ENCODE measurements at places on chromosomes 5 and 9. TPM values are rescaled to one million over a fixed set of nuclear protein-coding genes. Genes with fewer than 3 reads are reported as not detected.
A peak's percentile ranks its signal among the peaks of the same experiment; 100 is the strongest.

Gene UBAP2
- 31.6 TPM for total RNA-seq

Gene DMGDH
- 2.1 TPM for total RNA-seq

Gene MTAP
- total RNA-seq, result 28.5 TPM

Gene SLCO6A1
- total RNA-seq, result not detected

Gene MED7
- 9.7 TPM for total RNA-seq

Gene ARHGEF28
- total RNA-seq, result 4.9 TPM

Gene GABBR2
- not detected for total RNA-seq

Gene PCDHB13
- 3.3 TPM for total RNA-seq

Gene MIGA2
- 28.8 TPM for total RNA-seq

Gene CCDC180
- 5.6 TPM for total RNA-seq

Gene CDH18
- total RNA-seq, result not detected

Gene CTXN3
- not detected for total RNA-seq

Gene ZNF879
- total RNA-seq, result 5.7 TPM

Gene ADGRD2
- total RNA-seq, result not detected

Gene PCDHGA5
- 5.3 TPM for total RNA-seq

Gene KIAA0825
- total RNA-seq, result 3.8 TPM

Gene ZDHHC11B
- 12.7 TPM for total RNA-seq

Gene MYORG
- 21.4 TPM for total RNA-seq

GRCh38 chr5:6829150-6829784, 116.0 kb downstream of the TENT4A start:
- DNase-seq, result no peak

GRCh38 chr9:131884222-131884621, 144.3 kb upstream of the RAPGEF1 start:
- DNase-seq, result peak; percentile 11

GRCh38 chr5:126054577-126055347, 368.4 kb upstream of the GRAMD2B start:
- DNase-seq, result no peak

- DNase-seq, result no peak
These were observed 455.3 kb upstream of the PTGER4 start for GRCh38 chr5:40224421-40224820.

DNA sequence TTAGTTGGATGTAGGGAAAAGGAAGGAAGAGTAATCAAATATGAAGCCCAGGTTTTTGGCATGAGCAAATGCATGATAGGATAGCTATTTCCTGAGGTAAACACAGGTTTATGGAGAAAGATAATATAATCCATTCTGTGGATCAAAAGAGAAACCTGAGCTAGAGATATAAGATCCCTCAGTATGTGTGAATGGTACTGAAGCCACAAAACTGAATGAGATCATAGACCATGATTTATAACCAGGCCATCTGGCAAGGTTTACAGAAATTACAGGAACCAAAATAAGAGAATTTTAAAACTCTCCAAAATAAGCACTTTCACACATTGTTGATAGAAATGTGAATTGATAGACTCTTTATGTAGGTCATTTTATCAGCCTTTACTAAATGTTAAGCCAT, 28.7 kb upstream of the ECM2 start:
- no peak for DNase-seq

DNA sequence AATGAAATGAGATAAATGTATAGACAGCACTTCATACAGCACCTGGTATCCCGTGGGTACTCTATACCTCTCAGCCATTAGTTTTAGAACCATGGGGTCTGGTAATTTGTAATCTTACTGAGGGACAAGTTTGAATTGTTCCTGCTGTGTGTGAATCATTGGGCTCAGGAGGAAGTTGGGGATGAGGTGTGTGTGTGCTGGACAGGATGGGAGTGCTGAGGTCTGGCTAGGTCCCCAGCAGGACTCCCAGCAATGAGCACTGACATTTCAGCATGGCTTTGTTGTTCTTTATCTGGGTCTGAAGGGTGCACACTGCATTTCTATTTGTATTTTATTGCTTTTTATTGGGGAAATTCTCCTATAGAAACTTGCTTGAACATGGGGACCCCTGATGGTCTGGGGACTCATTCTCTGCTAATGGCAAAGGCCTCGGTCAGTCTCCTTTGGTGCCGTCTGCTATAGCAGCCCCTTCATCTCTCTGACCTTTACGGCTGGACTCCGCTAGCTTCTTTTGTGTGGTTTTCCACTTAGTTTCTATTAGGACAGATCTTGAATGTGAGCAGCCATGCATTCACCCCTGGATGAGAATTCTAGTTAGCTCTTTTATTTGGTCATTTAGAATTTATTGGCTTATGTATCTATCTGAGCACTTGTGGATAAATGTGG, 98.1 kb downstream of the SREK1 start:
- DNase-seq, result no peak

DNA sequence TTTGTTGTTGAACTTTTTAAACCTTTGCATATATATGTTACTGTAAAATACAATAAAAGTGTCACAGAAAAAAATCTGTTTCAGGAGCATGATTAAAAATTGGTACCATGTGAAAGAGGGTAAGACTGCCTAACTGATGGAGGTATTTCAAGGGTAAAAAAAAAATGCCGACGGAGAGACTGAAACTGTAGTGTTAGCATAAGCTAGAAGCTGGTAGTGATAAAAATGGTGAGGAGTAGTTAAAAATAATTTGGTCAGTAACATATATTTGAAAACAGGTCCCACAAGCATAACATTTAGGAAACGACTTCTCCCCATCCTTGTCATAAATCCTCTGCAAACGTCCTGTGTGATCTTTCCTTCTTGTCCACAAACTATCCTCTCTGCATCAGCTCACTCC, 64.7 kb downstream of the MEF2C start:
- DNase-seq, result no peak

GRCh38 chr5:139684881-139685749, 37.0 kb downstream of the CXXC5 start:
- no peak for DNase-seq

DNA sequence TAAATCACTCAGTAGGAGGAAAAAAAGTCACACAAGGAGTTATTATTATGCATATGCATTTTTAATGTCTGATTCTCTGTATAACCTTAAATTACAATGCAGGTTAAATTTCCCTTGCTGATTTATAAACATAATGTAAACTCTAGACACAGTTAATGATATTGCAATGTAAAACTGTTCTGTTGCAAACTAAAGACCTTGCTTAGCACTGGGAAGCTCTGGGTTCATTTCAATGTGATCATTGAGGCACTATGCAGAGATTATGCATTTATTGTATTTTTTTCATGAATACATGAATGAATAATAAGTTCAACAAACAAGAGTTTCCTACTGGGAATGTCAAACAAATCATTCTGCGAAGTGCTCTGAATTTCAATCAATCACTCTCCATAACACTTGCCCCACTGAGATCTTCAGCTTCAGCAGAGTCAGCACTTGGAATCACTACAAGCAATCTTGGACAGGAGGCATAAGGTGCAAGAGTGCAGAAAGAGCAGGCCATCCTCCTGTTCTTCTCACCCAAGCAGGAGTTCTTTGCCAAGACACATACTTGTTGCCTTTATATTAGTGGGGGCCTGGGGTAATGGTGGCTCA, 232.1 kb downstream of the CSNK1G3 start:
- DNase-seq, result no peak

- no peak for DNase-seq
These were observed 67.9 kb upstream of the TARS1 start for GRCh38 chr5:33372721-33373472.

DNA sequence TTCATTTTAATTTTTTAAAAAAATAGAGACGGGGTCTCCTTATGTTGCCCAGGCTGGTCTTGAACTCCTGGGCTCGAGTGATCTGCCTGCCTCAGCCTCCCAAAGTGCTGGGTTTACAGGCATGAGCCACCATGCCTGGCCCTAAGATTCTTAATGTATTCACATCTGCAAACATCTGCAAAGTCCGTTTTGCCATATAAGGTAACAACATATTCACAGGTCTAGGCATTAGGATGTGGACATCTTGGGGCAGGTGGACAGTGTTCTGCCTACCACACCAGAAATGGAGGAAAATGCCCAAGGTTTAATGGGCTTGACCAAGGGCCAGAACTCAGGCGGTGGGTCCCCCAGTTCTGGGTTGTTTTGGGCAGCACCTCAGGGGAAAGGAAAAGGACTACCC, 41.6 kb upstream of the VDAC1 start:
- DNase-seq, result no peak

DNA sequence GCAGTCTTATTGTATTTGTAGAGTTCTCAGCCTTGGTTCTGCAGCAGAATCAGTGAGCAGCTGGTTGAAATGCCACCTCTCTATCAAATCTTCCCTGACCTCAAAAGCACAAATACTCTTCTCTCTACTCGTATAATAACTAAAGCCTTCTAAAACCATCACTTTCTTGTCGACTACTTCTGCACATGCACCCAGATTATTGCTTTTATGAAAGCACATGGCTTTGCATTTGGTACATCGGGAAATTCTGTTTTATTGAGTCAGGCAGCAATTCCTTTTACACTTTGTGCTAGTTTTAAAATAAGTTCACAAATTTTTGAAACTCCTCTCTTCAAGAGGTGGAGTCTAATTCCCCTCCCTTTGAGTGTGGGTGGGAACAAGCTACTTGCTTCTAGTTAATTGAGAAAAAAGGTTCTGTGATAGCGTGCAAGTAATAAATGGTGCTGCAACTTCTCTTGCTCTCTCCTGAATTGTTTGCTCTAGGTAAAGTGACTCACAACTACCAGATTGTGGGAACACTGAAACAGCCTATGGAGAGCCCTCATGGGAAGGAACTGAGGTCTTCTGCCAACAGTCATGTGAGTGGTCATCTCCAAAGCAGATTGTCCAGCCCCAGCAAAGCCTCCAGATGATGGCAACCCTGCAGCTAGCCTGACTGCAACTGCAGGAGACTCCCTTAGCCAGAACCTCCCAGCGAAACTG, 66.0 kb upstream of the TAF1L start:
- no peak for DNase-seq

GRCh38 chr5:90940227-90940995, 381.8 kb downstream of the ADGRV1 start:
- DNase-seq, result no peak

DNA sequence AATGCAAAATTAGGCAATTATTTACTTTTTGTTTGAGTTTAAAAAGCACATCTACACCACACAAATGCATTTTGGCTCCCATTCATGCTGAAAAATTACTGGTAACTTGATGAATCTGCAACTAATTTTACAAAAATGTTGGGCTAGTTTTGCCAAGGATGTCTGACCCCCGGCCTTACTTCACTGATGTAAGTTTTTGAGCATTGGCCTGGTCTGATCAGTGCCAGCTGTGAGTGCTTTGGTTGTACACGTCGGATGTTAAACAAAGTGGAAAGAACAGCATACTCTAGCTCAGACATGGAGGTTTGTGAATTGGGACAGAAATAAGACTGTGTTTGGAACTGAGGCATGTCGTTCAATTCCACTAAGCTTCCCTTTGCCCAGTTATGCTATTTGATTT, 1044.2 kb downstream of the TLE4 start:
- DNase-seq, result no peak

- no peak for DNase-seq
These were observed 25.0 kb downstream of the ANKS6 start for GRCh38 chr9:98771209-98771874.

- no peak for DNase-seq
These were observed 439.1 kb upstream of the KIF2A start for GRCh38 chr5:61866930-61867329.

- no peak for DNase-seq
These were observed 240.8 kb upstream of the ZNF462 start for GRCh38 chr9:106622164-106622487.

- DNase-seq, result no peak
These were observed 5.6 kb downstream of the ADAMTS13 start for GRCh38 chr9:133427658-133428348.

DNA sequence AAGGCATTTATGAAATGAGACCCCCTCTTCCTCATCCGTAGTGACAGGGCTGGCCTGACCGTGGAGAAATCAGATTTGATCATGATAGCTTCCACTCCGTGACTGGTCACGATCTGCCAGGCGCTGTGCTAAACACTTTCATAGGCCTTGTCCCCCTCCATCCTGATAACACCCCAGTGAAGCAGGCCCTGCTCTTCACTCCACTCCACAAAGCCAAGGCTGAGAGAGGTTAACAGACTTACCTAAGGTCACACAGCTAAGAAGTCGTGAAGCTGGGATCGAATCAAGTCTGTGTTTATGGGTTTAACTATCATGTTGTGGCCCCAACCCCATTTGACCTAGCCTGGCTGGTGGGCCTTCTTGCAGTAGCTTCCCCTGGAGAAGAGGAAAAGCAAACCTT, 53.3 kb upstream of the IL17B start:
- DNase-seq, result peak; percentile 93

- DNase-seq, result no peak
These were observed 306.6 kb downstream of the PLK2 start for GRCh38 chr5:58153255-58153654.

DNA sequence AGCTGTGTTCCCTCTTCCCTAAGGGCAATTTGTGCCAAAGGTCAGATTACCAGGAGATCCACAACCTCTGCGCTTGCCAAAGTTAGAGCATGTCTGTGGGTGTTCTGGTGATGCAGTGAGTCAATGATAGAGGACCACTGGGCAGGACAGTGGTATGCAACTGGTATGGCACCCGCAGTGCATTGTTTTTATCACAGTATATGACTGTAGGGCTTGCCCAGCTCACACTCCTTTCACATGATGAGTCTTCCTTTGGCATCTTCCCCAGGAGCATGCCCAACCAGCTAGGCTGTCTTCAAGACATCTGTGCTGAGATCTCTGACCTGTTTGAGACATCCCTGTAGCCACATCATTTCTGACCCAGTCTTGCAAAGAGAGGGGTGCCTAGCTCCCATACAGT, 1650.0 kb upstream of the CDH6 start:
- DNase-seq, result no peak

DNA sequence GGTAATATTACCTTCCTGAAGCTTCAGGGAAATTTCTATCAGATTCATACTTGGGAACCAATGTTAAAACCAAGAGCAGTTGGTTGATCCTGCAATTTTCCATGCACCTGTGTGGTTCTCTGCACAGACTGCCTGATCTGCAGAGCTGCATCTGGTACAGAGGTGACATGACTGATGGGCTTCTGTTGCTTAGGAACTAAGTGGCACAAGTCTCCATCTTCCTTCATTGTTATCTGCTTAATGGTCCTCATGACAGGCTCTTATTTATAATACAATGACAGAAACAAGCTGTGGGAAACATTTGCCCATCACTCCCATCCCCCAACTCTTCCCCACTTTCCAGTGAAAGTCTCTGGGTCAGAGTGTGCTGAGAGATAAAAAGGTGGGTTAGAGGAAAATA, 799.1 kb downstream of the TAF11L14 start:
- no peak for DNase-seq

DNA sequence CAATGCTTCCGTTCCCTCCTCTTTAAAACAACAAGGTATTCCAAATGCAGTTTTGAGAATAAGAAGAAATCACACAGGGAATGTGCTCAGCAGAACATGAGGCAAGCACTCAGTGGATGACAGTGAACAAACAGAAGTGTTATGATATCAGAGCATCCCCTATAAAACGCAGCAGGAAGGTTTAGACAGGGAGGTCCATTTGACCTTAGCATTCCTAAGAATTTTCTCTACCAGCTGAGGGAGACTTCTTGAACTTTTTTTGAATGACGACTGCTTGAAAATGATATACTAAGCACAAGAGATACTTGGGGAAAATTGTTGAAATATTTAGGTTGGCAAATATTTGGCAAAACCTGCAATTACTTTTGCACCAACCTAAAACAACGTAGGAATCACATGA, 3.9 kb downstream of the AMACR start:
- no peak for DNase-seq

Data from sigmoid colon (tissue), 7 donors.